Stimulated activated CD8-positive, alpha-beta memory T cell treated with anti-CD3 and anti-CD28 coated beads, Interleukin-15, amount 100 ng/mL, for 4 hours (primary cell): ENCODE measurements at places on chromosomes 16 and 17.

DNA sequence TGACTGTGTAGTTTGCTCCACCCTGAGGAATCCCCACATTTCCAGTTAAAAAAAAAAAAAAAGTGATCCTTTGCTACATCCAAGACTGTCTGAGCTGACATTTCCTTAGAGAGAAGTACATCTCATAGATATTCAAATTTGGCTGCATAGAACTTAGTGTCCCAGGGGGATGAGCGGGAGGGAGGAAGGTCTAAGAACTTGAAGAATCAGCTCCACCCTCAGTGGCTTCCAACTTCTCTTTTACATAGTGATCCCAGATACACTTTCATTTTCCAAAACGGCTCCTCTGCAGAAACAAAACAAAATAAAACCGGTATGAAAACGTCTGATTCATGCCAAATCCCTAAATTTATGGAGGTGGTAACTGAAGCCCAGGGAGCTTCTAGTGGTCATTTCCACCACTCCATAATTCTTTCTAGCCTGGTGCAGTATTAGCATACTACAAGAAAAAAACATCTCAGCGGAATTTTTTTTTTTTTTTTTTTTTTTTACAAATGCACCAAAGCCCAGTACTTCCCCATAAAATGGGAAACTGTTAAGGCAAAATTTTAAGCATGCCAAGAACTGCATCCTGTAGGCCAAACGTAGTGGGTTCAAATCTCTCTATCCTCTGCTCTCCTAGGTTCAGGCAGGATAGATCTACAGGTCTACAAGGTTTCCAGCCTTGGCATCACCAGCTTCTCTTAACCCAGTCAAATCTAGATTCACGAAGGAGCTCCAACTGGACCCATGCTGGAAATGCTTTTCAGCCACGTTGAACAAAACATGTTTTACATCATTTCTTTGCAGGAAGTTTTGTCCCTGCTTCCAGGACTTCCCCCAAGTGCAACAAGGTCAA, 29.3 kb downstream of the MAF start:
- DNase-seq = no peak

GRCh38 chr16:66934138-66934838, at the start of gene CIAO2B:
Gene CIAO2B (minus strand): TSS chr16:66934402. CDS start chr16:66934364, 38 bp downstream.
- peak; percentile 74 for DNase-seq

- DNase-seq = no peak
Observed at GRCh38 chr17:73542323-73542722, 101.9 kb downstream of the SDK2 start.

DNA sequence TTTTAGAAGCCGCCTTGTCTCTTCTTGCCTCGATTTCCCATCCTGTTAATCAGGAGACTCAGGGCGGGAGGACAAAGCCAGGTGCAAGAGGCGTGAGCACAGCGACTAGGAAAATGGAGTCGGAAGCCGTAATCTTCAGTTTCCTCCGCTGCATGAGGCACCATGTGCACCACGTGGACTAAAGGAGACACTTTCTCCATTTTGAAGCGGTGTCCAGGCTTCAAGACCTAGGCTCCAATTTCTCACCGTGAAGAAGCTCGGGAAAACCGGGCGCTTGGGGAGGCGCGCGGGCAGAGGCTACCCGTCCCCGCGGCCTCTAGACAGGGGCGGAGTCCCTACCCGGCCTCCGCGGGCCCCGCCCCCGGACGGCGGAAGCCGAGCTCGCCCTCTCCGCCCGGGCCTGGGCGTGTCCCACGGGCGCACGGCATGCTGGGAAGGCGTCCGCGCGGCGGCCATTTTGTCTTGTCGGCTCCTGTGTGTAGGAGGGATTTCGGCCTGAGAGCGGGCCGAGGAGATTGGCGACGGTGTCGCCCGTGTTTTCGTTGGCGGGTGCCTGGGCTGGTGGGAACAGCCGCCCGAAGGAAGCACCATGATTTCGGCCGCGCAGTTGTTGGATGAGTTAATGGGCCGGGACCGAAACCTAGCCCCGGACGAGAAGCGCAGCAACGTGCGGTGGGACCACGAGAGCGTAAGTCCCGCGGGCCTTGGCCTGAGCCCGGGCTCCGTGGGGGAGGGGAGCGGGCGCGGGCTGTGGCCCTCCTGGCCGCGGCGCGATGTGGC, at the start of gene LUC7L3:
TSS of gene LUC7L3 (plus strand) at position 460 of the 780 bp plus-strand sequence. CDS start at position 590, 130 bp downstream.
- peak; percentile 90 for DNase-seq

DNA sequence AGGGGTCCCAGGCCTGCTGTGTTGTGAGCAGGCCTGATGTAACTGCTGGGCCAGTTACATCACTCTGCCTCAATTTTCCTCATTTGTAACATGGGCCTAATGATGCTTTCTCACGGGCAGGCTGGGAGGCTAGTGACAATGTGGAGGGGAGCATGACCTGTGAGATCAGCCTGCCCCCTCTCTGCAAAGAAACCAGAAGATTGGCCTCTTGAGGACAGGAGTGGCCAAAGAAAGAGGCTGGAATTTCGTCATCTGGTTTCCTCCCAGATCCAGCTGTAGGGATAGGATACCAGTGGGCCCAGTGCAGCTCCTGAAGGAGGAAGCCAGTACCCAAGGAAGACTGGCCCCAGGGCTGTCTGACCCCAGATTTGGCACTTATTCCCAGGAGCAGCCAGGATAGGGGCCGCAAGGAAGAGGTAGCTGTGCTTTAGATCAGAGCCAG, 615 bp upstream of the SREBF1 start:
- no peak for DNase-seq

DNA sequence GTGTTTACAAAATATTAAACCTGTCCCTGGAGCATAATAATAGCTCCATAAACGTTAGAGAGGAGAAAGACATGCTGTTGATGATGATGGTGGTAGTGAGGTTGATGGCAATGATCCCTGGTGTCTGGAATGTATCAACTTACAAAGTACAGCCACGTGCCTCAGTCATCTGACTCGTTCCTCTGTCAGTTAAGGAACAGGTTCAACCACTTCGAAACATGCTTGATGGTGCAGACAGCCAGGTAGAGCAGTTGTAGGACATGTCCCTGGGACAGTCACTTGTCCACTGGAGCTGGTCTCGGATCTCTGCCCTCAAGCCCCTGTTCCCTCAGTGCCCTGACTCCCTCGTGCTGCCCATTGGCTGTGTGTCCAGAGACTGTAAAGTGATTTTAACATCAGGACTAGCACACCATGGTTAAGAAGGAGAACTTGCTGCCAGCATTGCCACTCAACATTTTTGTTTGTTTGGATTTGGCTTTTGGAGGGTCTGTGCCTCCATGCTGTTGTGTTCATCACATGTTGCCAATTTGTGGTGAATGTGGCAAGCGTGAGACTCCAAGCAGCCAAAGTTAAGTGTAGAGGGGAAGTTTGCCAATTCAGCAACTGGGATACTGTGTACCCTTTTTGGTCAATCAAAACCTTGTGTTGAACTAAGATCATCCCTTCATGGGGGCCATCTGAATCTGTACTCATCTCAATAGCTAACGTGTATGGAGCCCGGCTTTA, 16.3 kb upstream of the SALL1 start:
- no peak for DNase-seq

DNA sequence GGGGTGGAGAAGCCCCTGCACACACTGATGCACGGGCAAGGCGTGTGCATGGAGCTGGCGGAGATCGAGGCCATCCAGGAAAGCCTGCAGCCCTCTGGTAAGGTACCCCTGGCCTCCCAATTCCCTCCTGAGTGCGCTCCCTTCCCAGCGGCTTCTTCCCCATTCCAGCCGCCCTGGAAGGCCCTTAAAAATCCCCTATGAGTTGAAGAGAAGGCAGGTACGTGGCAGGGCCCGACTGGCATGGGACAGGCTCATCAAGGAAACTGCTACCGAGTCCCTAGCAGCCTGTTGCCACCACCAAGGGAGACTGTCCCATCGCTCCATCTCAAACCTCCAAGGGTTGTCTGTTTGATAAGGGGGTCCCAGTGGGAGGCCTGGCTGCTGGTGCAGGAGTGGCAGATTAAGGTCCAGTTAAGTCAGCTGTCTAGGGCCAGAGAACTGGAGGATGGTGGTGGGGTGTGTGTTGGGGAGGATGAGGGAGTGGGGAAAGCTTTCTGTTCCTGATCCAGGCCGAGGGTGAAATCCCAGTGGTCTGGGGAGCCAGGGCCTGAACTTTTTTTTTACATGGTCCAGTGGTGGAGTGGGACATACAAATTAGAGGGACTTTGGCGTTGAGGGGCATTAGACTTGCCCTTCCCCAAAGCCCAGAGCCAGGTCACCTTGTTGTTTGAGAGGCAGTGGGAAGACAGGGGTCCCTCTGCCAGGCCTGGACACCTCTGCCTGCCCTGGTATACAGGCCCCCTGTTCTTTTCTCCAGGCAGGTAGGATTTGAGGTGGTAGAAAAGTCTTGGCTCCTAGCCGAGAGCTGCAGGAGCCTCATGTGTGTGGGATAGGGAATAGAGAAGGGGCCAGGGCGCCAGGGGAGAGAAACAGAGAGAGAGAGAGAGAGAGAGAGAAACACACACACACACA, 994 bp downstream of the IGFBP4 start:
- no peak for DNase-seq

- no peak for DNase-seq
Observed at GRCh38 chr17:78263063-78263735, 31.8 kb downstream of the TMEM235 start.

DNA sequence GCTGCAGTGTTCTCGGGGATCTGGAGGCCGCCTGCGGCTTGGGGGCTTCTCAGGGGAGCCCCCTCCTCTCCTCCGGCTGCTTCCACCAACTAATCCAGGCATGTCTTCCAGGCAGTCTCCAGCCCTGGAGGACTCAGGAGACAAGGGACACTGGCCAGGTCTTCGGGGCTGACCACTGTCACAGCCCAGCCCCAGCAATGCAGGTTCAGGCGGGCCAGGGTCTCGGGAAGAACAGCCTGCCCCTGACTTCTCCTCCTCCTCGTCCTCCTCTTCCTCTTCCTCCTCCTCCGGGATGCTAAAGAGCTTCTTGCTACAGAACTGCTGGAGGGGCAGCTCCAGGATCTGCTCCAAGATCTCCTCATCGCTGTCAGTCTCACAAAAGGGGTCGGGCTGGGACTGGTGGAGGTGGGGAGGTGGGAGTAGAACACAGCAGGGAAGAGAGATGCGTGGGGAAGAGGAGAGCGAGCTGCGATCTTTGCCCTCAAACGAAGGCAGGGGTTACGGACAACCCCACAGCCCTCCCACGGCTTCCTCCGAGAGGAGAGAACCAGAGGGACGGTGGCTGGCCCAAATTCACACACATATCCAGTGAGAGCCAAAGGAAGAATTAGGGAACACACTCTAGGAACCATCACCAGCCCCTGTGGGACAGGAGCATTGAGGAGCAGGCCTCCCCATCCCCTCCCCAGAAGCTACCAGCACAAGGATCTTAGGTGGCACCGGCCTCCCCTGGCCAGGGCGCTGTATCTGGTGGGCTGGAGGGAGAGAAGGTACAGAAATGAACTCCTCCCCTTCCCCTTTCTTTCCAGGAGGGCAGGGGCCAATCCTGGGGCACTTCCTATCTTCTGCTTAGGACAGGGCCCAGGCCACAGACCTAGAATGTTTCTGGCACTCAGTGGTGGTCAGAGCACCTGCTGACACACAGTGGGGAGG, 19.3 kb downstream of the TSPOAP1 start:
- DNase-seq = no peak

DNA sequence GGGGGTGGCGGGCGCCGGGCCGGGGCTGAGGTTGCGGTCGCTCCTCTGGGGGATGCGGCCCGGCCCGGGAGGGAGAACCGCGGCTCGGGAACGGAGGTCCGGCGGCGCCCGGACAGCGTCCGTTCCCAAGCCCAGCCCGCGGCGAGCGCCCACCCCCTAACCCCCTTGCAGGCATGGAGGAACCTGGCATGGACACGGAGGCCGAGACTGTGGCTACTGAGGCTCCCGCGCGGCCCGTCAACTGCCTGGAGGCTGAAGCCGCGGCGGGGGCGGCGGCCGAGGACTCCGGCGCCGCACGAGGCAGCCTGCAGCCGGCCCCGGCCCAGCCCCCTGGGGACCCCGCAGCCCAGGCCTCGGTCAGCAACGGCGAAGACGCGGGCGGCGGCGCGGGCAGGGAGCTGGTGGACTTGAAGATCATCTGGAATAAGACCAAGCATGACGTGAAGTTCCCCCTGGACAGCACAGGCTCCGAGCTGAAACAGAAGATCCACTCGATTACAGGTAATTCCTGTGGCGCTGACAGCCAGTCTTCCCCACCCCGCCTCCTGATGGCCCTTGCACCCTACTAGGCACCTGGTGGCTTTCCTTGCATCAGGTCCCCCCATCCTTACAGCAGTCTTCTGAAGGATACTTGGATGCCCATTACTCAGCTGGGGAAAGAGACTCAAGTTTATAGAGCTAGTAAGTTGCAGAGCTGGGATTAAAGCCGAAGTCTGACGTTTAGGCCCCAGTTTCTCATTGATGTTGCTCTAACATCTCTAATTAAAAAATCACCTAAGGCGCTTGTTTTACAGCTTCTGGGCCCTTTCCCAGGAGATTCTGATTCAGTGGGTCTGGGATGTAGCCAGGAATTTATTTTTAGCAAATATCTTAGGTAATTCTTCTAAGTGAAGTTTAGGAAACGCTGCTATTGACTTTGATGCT, 514 bp downstream of the UBFD1 start:
- DNase-seq = no peak

- peak; percentile 56 for DNase-seq
Observed at GRCh38 chr17:27471321-27472269, 15.3 kb downstream of the KSR1 start.

- no peak for DNase-seq
Observed at GRCh38 chr16:22214889-22215288, 8.8 kb downstream of the EEF2K start.

- no peak for DNase-seq
Observed at GRCh38 chr17:13540546-13540945, 61.2 kb downstream of the HS3ST3A1 start.

- DNase-seq = no peak
Observed at GRCh38 chr17:43756201-43756600, 2.4 kb downstream of the SOST start.

DNA sequence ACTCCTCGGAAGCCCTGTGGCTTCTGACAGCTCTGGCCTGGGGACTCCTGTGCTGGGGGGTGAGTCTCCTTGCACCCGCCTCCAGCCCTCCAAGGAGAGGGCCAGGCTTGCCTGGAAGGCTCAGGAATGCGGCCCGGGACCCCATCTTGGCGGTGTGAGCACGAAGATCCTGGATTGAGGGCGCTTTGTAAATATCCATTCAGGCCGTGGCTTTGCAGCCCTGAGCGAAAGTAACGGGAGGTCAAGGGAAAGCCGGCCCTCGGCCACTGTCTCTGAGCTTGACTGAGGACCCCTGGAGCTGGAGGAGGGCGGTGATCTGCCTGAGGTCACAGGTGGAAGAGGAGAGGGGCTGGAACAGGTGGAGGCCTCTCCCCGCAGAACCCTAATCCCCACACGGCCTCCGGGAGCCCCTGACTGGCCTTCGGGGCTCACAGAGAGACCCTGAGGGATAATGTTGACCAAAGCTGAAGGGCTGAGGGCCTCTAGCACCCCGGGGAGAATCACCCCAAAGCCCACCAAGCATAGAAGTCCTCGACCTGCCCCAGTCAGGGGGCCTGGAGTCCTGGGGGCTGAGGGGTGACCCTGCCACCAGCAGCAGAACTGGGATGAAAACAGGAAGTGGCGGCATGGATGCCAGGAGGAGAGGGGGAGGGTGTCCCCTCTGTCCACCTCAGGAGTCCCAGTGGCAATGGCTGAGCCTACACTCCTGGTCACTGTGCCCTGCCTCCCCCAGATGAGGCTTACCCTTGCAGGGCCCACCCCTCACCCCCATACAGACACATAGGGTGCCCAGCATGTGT, 8.3 kb upstream of the RASD1 start:
- no peak for DNase-seq

- DNase-seq = no peak
Observed at GRCh38 chr16:3576211-3576610, 992 bp downstream of the NLRC3 start.
